ENCODE measurements at places on chromosomes 16 and 17. TPM values are rescaled to one million over a fixed set of nuclear protein-coding genes. Genes with fewer than 3 reads are reported as not detected.

GRCh38 chr17:43805117-43805516, 24.9 kb downstream of the CFAP97D1 start:
- DNase-seq = no peak

DNA sequence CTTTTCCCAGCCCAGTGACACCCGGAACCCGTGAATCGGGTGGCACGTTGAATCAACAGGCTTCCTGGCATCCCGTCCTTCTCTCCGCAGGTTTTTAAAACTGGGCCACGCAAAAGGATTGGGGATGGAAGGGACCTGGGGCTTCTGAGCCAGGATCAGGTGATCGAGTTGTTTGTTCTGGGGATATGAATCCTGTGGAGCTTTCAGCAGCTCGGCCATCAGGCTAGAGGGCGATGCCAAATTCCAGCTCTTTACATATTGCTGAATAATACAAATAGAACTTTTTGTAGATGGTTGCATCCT, 473 bp downstream of the SUPT6H start:
- no peak for DNase-seq

- DNase-seq = no peak
Observed at GRCh38 chr17:57699751-57700219, 45.3 kb downstream of the CCDC182 start.

GRCh38 chr17:7336240-7337175, at the start of gene ACAP1:
TSS of gene ACAP1 (plus strand) at chr17:7336529. CDS start at chr17:7336735, 206 bp downstream.
- DNase-seq = no peak

- DNase-seq = no peak
Observed at GRCh38 chr17:28643983-28644786, 773 bp downstream of the BLTP2 start.

DNA sequence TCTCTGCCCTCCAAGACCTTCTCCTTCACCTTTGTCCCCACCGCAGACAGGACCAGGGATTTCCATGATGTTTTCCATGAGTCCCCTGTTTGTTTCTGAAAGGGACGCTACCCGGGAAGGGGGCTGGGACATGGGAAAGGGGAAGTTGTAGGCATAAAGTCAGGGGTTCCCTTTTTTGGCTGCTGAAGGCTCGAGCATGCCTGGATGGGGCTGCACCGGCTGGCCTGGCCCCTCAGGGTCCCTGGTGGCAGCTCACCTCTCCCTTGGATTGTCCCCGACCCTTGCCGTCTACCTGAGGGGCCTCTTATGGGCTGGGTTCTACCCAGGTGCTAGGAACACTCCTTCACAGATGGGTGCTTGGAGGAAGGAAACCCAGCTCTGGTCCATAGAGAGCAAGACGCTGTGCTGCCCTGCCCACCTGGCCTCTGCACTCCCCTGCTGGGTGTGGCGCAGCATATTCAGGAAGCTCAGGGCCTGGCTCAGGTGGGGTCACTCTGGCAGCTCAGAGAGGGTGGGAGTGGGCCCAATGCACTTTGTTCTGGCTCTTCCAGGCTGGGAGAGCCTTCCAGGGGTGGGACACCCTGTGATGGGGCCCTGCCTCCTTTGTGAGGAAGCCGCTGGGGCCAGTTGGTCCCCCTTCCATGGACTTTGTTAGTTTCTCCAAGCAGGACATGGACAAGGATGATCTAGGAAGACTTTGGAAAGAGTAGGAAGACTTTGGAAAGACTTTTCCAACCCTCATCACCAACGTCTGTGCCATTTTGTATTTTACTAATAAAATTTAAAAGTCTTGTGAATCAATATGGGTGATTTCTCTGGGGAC, 12.2 kb downstream of the CX3CL1 start:
- DNase-seq = no peak

DNA sequence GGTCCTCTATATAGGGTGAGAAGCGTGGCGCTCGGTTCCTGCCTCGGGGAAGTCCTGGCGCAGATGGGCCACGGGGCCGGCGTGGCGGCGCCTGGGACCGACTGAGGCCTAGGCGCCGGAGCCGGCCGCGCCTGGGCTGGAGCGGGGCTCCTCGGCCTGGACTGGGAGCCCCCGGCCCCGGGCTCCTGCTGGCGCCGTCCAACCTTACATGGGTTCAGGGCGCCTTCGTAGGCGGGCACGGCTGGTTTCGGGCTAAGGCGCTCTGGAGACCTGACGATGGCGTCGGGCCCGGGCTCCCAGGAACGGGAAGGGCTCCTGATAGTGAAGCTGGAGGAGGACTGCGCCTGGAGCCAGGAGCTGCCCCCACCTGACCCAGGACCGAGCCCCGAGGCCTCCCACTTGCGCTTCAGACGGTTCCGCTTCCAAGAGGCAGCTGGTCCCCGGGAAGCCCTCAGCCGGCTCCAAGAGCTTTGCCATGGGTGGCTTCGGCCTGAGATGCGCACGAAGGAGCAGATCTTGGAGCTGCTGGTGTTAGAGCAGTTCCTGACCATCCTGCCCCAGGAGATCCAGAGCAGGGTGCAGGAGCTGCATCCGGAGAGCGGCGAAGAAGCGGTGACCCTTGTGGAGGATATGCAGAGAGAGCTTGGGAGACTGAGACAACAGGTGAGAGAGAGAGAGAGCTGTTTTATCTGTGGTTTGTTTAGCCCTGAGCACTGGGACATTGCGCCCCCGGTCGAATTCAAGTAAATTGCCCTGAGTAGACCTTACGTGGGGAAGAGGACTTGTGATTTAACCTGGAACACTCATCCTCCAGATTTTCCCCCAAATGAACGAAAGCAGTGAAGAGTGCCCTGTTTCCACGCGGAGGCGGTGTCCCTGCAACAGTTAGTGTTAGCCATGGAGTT, 504 bp downstream of the ZNF263 start:
- no peak for DNase-seq

GRCh38 chr17:8837563-8838075, 29.9 kb downstream of the PIK3R6 start:
- no peak for DNase-seq

DNA sequence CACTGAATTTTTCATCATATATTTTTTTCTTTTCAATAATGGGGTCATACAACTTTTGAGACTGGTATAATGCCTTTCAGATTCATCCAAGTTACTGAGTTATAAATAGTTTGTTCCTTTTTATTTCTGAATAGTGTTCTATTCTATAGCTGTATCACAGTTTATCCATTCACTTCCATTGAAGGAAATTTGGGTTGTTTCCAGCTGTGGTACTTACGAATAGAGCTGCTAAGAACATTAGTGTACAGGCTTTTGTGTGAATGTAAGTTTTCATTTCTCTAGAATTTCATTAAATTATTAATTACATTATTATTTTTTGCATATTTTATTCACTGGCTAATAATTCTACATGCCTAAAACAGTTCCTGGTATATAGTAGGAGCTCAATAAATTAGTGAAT, 52.9 kb downstream of the SNTB2 start:
- DNase-seq = no peak

DNA sequence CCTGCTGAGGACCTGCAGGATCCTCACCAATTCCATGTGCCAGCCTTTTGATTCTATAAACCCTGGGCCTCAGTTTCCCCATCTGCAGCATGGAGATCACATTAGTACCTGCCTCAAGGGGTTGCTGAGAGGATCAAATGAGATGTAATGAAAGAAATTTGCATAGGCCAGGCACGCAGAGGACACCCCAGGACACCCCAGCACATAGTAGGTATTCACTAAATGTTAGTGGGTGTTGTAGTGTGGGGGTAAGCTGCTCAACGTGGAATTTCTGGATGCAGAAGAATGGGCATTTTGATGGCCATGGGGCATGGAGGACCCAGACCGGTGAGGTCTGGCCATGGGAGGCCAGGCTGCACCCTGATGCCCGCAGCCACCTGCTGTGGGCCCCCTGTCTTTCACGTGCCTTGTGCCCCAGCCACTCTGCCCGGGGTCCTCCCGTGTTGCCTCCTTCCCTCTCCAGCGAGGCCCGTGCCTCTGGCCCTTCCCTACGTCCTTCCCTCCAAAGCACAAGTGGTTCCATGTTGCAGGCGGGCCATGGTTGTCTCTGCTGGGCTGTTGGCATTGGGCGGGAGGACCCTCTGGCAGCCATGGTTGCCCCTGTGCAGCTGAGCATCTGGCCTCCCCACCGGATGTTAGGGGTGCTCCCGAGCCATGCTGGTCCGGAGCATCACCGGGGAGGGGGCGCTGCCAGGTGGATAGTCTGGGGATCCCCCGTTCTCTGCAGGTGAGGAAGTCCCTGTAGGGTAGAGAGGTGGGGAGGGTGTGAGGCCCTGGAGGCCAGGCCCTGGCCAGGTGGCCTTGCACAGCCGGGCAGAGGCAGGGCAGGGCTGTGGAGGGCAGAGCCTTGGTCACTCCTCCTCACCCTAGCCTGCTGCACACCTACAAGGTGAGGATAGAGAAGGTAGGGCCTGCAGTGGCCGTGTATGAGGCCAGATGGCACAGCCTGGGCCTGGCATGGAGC, 8.6 kb downstream of the MAP2K3 start:
- no peak for DNase-seq

DNA sequence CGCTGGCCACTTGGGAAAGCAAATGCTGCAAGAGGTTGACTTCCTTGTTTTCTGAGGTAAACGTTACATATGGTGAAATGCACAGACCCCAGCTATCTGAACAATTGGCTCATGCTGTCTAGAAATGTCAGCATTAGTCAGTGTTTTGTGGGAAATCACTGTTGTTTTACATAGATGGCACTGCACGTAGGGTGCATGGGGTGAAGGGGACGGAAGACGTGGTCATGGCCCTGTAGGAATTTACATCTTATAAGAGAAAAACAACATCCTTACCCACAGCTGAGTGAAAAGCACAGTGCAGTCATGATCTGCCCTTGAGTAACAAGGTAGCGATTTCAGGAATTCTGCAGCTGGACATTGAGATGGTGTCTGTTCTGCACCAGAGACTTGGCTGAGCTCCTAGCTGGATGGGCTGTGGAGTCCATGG, 15.2 kb downstream of the RPTOR start:
- no peak for DNase-seq

DNA sequence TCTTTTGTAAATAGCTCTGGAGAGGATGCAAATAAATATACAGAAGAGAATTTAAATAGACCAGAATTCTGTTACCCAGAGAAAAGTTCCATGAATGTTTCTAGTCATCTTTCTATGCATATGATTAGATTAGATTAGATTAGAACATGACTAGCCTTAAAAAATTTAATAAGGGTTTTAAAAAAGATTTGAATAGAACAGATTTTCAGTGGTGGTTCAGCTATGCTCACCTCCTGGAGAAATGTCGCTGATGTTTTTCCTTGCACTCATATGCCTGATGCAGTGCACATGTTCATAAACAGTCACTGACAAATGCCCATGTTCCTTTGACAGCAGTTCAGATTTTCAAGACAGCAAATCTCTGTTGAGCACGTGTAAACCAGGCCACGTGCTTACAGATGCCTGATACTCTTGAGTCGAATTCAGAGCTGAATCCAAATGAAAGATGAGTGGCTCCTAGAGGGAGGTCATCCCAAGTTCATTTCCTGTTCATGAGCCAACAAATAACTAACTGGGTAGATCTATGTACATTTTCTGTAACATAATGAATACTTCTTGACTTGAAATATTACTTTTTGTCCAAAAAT, 19.9 kb upstream of the RAB11FIP4 start:
- peak; percentile 6 for DNase-seq

NRN1L gene
- polyA plus RNA-seq = 0.22 TPM

THOC6 gene
- polyA plus RNA-seq = 11.0 TPM

Measured in BJ (cell line).